ENCODE measurements at places on chromosomes 1 and 21.

DNA sequence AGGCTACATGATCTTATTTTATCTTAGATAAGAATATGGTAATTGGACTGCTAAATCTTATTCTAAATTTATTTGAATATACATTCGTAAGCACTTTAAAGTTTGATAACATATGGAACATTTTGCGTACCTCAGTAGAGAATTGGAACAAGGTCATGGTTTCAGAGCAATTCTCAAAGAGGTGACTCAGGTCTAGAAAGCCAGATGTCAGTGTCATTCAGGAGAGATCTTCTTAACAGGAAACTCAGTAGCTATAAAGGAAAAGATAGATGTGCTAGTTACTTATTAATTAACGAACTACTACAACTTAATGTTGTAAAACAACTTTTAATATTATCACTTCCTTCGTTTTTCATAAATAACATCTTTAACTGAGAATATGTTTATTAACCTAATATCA, 142.5 kb downstream of the USP25 start:
- DNase-seq: no peak

GRCh38 chr1:227234998-227235405, 83.3 kb downstream of the CDC42BPA start:
- DNase-seq: no peak

GRCh38 chr1:117585086-117585485, 20.8 kb upstream of the TENT5C start:
- no peak for DNase-seq

DNA sequence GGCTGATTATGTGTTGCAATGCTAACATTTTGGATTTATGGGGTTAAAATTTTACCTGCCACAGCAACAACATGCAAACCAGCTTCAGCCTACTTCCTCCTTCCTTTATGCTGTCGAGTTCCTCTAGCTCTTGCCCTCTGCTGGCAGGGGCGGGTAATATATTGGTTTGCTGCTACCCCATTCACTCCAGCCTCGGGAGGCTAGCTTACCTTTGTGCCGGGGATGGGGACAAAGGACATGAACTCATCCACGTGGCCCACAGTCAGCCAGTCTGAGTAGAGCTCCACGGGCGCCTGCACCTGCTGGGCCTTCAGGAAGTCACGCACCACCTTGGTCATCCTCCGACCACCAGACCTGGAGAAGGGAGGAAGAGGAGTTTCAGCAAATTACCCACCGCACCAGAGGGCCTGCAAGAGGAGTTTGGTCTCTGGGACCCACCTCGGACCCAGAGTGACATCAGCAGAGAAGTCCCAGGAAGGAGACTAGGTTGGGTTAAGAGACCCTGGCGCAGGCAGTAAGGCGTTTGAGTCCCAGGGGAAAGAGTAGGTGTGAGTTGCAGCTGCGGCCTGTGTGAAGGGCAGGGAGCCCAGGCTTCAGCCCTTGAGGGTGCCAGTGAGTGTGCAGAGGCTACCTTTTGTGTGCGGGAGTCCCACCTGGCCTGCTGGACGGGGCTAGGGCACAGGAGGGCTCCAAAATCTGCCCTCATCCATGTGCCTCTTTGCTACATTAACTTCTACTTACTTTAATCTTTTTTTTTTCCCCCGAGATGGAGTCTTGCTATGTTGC, 21.8 kb upstream of the SDHB start:
- DNase-seq: no peak

DNA sequence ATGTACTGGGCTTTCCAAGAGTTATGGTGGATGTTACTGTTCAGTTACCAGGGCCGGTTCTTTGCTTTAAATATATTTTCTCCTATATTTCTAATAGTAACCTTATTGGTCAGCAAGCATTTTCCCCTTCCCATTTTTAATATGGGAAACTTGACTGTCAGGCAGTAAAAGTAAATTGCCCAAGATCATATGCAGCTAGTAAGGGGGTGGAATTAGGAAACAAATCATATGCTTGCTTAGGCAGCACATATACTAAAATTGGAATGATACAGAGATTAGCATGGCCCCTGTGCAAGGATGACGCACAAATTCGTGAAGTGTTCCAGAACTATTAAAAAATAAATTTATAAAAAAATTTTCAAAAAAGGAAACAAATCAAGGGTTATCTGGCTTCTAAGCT, 73.9 kb downstream of the PATJ start:
- no peak for DNase-seq

GRCh38 chr1:157357111-157357510, 195.2 kb downstream of the FCRL5 start:
- no peak for DNase-seq

GRCh38 chr1:85313888-85314696, 37.7 kb upstream of the BCL10 start:
- peak; percentile 51 for DNase-seq

GRCh38 chr1:160952129-160952510, 2.5 kb downstream of the ITLN2 start:
- DNase-seq: no peak

DNA sequence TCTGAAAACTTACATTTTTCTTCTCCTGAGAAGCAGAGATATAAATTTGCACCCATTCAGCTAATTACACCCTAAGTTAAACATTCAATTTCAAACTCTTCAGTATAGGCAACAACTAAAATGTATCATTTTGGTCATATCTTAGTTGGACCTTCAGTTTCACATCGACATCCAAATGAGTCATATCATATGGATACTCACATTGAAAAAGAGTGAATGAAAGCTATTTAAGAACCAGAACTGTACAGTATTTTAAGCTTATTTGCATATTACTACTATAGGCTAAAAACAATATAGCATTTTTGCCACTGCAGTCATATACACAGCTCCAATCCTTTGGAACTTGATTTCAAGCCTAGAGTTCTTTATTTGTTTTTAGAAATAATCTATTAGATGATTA, 33.6 kb downstream of the USP25 start:
- DNase-seq: no peak

DNA sequence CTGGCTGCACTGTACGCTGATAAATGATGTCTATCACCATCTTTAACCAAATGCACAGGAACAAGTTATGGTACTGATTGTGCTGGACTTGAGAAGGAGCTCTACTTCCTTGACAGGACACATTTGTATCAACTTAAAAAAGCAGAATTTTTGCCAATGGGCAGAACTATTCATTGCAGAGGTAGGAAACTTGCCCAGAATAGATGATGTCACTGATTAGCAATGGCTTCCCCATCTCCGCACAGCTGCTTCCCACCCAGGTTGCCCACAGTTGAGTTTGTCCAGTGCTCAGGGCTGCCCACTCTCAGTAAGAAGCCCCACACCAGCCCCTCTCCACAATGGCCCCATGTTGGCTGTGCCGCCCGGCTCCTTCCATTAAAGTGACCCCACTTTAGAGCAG, 33.4 kb downstream of the CAPN2 start:
- no peak for DNase-seq

Measured in heart left ventricle (tissue), 16 donors.